ENCODE measurements at places on chromosomes 7 and 10.

DNA sequence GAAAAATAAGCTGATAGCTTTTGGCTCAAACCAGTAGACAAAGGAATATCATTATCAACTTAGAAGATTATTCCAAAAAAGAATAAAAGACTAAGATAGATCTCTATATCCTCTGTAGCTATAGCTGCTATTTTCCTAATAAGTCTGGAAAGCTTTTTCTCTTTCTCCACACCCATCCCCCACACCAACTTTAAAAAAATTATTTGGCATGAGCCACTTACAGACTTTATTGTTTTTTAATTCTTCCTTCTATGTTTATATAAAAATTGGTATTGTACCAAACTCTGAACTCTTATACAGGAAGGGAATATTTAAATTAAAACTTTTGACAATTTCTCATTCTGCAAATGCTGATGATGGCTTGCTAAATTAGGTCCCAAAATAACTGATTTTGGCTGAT, 142.7 kb downstream of the RNF133 start:
- DNase-seq: no peak

- DNase-seq: no peak
Measured at GRCh38 chr10:91312382-91312733, 91.9 kb downstream of the PCGF5 start.

DNA sequence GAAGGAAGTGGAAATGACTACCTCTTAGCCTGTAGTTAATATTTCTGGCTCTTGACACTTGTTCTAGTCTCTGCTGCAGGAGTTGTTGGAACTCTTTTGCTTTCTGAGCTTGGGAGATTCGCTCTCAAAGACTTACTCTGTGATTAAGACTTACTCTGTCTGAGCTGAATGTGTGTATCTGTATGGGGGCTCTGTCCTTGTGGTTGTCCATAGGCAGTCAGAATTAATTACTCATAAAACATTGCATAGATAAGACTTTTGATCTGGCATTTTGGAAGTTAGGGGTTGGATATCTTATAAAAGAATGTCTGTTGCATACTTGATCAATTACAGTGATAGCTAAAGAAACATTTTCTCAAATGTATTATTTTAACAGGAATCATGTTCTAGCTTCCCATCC, 199.2 kb upstream of the KIAA1217 start:
- DNase-seq: no peak

DNA sequence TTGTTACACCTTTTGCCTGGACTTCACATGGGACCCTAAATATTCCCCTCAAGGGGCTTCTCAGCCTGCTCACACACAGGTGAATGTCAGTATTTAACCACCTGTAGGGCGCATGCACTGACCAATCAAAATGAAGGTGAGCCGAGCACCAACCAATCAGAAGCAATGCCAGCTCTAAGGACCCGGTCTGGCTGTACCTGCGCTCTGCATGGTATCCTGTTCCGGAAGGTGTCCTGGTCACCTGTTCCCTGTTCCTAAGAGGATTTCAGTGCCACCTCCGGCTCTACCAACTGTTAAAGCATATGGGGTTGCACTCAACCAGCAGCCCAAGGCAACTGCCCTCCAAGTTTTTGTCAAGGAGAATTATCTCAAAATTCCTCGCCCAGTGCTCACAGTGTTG, 18.4 kb upstream of the CALN1 start:
- no peak for DNase-seq

GRCh38 chr7:4875391-4875790, 8.1 kb downstream of the RADIL start:
- DNase-seq: no peak

- DNase-seq: no peak
Measured at GRCh38 chr7:9023675-9024294, 590.4 kb downstream of the NXPH1 start.

- no peak for DNase-seq
Measured at GRCh38 chr7:98713165-98713810, 96.2 kb downstream of the NPTX2 start.

DNA sequence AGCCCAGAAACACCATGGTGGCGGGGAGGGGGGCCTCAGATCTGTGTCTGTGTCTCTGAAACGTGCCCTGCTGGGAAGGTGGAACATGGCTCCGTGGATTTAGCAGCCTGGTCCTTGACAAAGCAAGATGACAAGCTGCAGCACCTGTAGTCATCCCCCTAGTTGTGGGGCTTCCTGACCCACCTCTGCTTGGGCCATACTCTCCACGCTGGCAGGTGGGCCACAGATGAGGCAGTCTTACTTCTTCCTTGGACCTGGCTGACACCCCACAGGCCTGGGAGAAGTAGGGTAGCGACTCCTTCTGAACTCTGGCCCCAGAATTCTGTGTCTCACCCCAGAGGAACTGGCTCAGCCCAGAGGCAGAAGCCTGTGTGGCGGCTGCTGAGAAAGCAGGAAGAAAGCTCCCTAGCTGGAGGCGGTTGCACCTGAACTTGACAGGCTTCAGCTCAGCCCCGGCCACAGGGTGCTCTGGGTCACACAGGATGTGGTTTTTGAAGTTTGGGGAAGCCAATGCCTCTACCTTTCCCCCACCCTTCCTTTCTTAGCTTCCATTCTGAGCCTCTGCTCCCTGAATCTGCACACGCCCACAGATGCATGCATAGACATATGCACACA, 113.9 kb downstream of the ABLIM1 start:
- no peak for DNase-seq

GRCh38 chr10:84076047-84076388, 63.3 kb upstream of the GHITM start:
- DNase-seq: no peak

DNA sequence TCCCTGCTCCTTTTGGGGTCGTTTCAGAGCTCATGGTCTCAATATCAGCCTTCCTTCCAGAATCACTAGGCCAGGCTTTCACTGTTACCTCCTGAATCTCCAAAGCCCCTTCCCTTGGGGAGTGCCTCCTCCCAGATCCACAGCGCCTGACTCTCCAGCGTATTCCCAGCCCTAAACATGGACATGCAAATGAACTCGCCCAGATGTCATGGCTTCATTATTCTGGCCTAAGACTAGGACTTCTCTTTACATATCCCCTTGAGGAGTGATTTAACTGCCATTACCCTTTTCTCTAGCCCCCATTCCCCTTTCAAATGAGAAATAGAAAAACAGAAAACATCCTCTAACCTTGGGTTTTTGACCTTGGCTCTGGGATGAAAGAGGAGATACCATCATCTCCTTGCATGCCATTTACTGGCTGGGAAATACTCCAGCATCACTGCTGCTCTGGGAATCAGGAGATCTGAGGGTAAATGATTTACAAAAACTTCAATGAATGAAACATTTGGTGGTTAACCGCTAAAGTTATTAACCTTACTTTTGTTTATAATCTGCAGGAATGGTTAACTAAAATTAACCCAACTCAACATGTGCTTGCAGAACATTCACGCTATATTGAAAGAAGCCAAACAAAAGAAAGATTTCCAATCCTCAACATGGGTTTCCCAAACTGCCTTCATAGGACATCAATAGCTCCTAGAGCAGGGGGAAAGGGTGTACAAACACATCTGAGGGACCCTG, 37.0 kb downstream of the FAM171A1 start:
- peak; percentile 74 for DNase-seq

DNA sequence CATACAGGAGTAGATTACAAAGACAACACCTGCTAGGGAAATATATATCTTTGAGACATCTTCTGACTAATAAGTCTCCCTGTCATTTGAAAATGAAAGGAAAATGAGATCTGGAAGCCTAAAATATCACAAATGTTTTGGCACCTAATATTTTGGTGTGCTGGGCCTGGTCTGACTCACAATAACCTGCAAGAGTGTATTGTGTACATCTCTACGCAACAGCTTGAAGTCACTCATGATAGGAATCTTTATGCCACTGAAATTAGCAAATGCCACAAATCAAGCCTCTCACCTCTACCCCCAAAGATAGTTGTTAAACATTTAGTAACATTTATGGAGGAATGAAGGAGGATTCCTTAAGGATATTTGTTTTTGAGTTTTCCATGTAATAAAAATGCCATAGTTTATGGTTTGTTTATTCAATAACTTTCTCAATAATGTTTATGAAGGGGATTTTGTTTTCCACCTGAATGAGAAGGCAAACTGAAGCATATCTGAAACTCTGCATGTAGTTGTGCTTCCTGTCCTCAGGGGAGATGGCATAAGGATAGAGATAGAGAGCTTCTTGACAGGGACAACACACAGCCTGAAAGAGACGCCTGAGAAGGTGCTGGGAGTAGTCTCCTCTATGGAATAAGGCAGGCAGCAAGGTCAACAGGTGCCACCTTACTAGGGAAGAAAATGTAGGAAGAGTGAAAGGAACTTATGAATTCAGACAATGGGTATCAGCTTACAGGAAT, 197.4 kb downstream of the AHR start:
- no peak for DNase-seq

GRCh38 chr7:22832401-22832800, 9.8 kb upstream of the TOMM7 start:
- DNase-seq: no peak

GRCh38 chr7:157874870-157875229, 538.0 kb downstream of the DNAJB6 start:
- no peak for DNase-seq

DNA sequence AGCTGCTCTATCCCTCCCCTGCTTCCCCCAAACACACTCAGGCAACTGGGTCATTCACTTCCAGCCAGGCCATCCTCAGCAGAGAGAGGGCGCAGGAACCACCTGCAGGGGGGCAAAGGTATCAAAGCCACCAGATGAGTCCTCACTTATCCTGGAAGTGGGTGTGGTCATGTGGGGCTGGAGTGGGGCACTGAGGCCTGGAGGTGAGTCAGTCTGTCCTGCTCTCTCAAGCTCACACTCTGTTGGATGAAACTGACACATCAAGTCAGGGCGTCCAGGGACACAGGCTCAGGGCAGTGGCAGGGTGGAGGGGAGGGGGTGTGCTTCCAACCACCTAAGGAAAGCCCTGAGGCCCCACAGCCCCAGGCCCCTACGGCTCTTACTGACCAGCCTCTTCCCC, 8.0 kb upstream of the ELFN1 start:
- no peak for DNase-seq

- DNase-seq: no peak
Measured at GRCh38 chr7:116843378-116843777, 19.0 kb upstream of the CAPZA2 start.

GRCh38 chr10:21727452-21728168, 193.6 kb downstream of the MLLT10 start:
- DNase-seq: no peak

- DNase-seq: no peak
Measured at GRCh38 chr10:132444877-132445351, 47.9 kb downstream of the PWWP2B start.

DNA sequence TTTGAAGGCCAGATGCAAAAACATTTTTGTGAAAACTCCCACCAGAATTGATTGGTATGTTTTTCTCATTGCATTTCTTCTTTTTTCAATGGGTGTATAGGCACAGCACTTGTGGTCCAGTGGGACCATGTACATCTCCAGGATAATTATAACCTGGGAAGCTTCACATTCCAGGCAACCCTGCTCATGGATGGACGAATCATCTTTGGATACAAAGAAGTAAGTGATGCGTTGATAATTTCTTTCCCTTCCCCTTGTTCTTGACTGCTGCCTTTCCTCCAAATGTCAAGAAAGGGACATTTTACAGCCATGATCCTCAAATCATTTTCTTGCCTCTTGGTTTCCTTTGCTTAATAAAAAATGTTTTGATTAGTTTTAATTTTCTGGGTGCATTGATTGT, 331.5 kb downstream of the PLXDC2 start:
- no peak for DNase-seq

DNA sequence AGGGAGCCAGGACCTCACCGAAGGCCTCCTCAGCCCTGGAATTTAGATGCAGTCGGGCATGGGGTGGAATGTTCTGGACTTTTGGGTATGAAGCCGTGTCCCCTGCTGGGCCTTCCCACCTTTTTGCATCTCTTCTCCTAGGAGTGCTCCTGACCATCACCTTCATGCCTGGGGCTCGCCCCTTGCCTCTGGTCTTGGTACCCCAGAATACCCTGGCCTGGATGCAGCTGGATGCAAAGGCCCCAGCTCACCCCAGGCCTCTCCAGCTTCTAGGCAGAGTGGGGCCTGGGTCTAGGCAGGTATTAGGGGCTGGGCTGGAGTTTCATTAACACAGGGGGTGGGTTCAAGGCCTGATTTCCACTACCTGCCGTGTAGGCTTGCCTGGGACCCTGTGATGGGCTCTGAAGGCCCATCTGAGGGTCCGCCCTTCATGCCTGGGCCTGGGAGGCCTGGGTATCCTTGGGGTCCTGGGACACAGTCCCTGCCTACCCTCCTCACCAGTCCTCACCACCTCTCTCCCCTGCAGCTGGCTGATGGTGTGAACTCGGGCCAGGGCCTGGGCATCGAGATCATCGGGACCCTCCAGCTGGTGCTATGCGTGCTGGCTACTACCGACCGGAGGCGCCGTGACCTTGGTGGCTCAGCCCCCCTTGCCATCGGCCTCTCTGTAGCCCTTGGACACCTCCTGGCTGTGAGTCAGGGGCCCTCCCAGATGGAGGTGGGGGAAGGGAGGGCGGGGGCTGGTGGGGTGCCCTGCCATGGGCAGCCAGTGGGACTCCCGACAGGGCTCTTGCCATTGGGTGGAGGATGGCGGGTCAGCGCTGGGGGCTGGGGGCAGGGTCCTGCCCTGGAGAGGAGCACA, 10.1 kb downstream of the AQP1 start:
- no peak for DNase-seq

GRCh38 chr10:13853854-13854253, 267.1 kb downstream of the PRPF18 start:
- DNase-seq: no peak

DNA sequence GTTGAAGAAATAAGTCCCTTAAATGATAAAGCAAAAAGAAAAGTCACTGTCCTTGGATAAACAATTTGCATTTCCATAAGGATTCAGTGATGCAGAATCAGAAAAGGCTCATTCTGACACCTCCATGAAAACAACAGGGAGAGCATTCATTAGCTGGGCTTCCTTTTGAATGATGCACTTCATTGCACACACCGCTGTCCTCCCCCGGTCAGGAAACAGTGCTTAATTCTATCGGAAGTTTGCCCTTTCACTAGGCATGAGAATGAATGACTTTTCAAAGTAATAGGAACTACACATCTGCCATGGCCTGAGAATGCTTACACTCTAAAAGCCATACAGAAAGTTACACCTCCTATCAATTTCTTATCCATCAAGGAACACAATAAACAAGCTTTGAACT, 4.2 kb downstream of the PCDH15 start:
- no peak for DNase-seq

GRCh38 chr10:61452151-61452651, 980 bp downstream of the TMEM26 start:
- no peak for DNase-seq

- no peak for DNase-seq
Measured at GRCh38 chr10:68618234-68618633, 58.1 kb downstream of the TET1 start.
